ENCODE measurements at places on chromosomes 3 and 15. TPM values are rescaled to one million over a fixed set of nuclear protein-coding genes. Genes with fewer than 3 reads are reported as not detected.

DNA sequence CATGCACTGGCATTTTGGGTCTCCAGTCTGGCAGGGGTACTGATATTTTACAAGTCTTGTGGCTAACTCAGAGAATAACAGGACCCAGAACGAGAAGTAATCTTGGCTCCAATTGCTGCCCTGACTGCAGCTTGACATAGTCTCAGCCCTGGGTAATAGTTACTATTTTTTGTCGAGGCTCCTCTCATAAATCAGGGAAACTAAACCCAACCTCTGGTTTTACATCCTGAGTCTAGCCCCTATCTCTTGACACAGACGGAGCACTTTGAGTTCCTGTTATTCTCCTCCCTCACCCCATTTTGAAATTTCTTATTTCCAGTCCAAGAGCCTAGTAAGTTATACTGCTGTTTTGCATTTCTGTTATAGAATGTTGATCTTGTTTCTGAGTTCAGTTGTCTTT lies 276.1 kb upstream of the GOLIM4 start:
- no peak for DNase-seq

GRCh38 chr3:158106766-158107471 lies 699 bp upstream of the SHOX2 start:
- DNase-seq, result no peak

DNA sequence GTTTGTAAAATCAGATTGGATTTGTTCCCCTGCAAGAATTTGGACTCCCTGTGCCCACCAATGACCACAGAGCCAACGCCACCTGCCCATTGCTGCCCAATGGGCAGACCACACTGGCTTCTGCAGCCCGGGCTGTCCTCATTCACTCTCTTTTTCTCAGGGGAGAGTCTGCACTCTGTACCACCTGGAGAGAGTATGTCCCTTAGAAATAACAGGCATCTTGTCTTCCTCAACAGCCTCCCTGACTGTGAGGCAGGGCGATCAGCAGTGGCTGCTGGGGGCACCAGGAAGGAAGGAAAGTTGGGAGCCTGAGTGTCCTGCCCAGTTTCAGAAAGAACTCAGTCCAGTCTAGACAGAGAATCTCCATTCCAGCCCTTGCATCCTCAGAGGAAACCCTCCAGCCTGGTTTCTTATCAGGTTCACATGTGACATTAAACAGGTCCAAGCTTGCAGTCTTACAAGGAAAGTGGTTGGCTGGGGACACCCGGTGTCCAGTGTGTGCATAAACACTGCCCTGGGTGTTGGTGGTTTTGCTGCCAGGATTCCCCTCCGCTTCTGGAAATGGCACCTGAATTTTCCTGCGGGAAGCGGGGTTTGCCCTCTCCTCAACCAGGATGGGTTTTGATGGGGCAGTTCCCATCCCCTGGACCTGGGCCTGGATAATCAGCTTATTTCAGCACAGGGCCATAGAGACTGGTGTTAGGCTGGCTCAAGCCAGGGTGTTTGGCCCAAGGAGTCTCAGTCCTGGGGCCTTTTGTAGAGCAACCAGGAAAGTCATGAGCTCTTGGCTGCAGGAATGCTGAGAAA lies 37.2 kb downstream of the SSUH2 start:
- DNase-seq, result no peak

- DNase-seq, result no peak
Observed at GRCh38 chr3:156792114-156792513, 34.0 kb upstream of the LEKR1 start.

- DNase-seq, result no peak
Observed at GRCh38 chr15:99614749-99615288, 49.0 kb downstream of the MEF2A start.

The KBTBD8 gene
- 10.4 TPM for total RNA-seq

DNA sequence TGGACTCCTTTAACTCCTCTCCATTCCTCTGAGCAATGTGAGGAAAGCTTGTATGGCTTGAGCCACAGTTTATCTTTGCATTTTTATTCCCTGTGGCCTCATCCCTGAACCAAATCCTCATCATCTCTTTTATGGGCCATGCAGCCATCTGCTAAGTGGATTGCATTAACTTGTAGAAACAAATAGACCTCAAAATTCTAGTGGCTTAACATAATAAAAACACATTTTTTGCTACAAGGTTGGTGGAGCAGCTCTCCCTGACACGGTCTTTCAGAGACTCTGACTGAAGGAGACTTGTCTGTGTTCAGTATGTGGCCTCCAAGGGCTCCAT lies 135.3 kb downstream of the RPL22L1 start:
- no peak for DNase-seq

DNA sequence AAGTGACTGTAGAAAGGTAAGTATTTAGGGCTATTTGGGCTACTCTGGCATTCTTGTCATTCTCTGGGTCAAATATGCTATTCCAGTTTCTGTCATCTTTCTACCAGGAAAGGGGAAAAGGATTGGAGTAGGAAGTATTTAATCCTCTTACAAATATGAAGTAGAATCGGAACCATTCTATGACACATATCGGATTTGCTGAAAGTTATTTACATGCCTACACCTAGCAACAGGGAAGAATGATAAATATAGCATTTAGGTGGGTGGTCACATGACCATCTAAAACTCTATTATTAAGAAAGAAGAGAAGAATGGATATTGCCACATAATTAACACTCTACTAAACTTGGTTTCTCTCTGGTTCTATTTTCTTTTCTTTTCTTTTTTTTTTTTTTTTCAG lies 1353.1 kb downstream of the ZPLD1 start:
- no peak for DNase-seq

The ADAMTS17 gene
- 1.9 TPM for total RNA-seq

The CLSTN2 gene
- 0.07 TPM for total RNA-seq

The TMIE gene
- not detected for total RNA-seq

The POPDC2 gene
- 2.3 TPM for total RNA-seq

The TRPC1 gene
- 2.1 TPM for total RNA-seq

The CA12 gene
- total RNA-seq, result not detected

- DNase-seq, result peak; percentile 49
Observed at GRCh38 chr3:189355481-189356201, 183.9 kb downstream of the TPRG1 start.

- DNase-seq, result no peak
Observed at GRCh38 chr3:117355566-117355965, 646.0 kb downstream of the TUSC7 start.

The IL20RB gene
- 1.5 TPM for total RNA-seq

The THSD4 gene
- not detected for total RNA-seq

GRCh38 chr15:25739687-25740121 lies 123.4 kb downstream of the ATP10A start:
- DNase-seq, result peak; percentile 67

The XYLB gene
- 5.2 TPM for total RNA-seq

DNA sequence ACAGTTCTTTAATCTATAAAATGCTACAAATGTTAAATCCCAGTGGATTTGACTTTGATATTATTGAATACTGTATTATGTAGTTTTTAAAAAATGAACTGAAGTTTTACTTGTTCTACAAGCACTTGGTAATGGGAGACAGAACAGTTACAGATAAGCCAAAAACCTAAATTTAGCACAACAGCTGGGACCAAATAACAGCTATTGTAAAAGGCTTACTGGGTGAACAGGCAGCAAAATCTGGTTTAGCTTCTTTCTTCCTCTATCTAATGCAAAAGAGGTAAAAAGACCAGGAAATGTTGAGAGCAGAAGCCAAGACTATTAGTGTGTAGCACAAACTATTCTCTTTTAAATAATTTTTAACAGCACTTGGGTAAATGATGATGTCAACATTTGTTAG lies 1.6 kb upstream of the ATOSA start:
- no peak for DNase-seq

DNA sequence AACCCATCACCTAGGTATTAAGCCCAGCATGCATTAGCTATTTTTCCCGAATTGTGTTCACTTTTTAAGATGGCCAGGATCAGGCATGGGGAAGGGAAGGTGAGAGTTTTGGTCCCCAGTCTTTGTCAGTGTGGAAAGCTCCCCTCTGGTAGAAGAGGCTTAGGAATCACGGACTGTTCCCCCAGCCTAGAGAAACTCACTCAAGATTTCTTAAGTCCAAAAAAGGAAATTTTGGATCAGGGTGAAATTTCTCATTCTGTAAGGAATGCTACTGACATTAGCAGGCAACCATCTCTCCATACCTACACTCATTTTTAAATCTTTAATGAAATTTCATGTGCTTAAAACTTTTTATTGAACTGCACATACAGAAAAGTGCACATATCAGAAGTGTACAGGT lies 70.3 kb upstream of the GALNT15 start:
- DNase-seq, result no peak

GRCh38 chr15:67543348-67543718 lies 830 bp downstream of the MAP2K5 start:
- peak; percentile 41 for DNase-seq

- no peak for DNase-seq
Observed at GRCh38 chr3:71873093-71873611, 88.2 kb upstream of the PROK2 start.

The CXCR6 gene
- 109 TPM for total RNA-seq

The CDHR4 gene
- total RNA-seq, result not detected

The CHRNA7 gene
- total RNA-seq, result 0.55 TPM

DNA sequence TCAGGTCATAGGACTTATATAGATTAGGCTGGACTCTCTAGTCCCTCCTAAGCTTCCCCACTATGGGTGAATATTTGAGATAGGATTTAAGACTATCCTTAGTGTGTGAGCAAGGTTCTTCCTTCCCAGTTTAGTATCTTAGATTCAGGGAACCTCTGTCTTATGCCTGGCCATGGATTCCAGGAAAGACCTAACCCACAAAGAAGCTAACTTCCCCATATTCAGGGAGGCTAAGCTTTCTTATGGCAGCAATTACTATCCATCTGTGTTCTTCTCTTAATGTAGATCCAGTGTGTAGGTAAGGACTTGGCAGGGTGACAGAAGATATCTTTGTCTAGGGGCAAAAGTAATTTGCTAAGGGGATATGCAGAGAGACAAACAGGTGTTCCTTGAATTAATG lies 25.5 kb upstream of the PIK3R4 start:
- DNase-seq, result no peak

DNA sequence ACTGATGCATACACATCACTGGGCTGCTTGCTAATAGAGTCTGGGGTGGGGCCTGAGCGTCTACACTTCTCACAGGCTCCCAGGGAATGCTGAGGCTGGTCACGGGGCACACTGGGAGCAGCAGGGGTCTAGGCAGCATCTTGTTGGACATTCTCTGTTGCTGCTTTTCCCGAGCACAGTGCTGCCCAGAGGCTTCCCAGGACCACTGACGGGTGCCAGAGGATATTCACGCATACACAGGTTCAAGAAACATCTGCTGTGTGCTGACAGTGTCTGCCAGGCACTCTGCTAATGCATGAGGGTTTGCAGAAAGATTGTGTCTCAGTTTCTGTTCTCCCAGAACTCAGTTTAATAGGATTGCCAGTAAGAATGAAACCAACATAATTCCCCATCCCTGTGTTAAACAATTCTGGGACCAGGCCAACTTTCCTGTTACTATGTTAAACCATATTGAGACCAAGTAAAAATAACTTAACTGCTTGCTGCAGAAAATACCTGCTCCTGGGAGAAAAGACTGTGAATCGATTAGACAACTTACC lies 23.9 kb upstream of the BCL2L10 start:
- no peak for DNase-seq

DNA sequence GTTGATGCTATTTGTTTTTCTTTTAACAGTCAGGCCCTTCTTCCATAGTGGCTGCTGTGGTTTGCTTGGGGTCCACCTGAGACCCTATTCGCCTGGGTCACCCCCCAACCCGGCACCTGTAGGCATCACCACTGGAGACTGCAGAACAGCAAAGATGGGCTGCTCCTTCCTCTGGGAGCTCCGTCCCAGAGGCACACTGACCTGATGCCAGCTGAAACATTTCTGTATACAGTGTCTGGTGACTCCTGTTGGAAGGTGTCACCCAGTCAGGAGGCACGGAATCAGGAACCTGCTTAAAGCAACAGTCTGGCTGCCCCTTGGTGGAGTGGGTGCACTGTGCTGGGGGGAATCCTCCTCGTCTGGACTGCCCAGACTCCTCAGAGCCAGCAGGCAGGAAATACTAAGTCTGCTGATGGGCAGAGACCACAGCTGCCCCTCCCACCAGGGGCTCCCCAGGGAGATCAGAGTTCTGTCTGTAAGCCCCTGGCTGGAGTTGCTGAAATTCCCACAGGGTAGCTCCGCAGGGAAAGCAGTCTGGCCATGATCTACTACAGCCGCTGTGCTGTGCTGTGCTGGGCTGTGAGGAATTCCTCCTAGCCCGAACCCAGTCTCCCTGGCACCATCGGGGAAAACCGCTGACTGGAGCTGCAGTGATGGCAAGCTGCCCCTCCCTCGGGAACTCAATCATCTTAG lies 248.2 kb downstream of the TBC1D5 start:
- DNase-seq, result no peak

GRCh38 chr15:55564347-55565145 lies 23.6 kb downstream of the PYGO1 start:
- no peak for DNase-seq

DNA sequence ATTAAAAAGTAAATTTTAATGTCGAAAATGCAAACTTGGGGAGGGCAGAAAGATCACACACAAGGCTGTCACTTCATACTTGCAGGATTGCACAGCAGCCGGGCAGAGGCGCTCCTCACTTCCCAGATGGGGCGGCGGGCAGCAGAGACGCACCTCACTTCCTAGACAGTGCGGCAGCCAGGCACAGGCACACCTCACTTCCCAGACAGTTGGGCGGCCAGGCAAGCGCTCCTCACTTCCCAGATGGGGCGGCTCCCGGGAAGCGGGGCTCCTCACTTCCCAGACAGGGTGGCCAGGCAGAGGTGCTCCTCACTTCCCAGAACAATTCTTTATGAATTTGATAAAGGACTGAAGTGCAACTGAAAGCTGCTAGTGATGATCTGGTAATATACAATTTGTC lies 21.2 kb downstream of the RLBP1 start:
- no peak for DNase-seq

- DNase-seq, result no peak
Observed at GRCh38 chr15:74869372-74869725, 3.8 kb downstream of the SCAMP2 start.

DNA sequence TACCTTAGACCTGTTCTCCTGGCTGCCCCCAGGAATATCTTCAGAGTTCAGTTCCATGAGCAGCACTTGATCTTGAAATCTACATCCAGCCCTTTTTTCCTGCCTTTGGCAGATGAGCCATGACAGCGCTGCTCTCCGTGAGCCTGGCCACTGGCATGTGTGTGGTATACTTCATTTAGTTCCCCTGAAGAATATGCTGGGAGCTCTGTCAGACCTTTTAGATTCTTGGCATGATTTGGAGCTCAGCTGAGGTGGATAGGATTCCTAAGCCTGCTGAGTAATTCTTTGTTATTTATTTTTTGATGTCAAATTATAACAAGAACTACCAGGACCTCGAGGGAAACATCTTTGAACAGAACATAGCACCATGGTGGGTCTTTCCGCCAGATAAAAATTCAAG lies 121.7 kb downstream of the EDEM1 start:
- no peak for DNase-seq

- no peak for DNase-seq
Observed at GRCh38 chr3:57577801-57578200, 19.3 kb downstream of the ARF4 start.

GRCh38 chr15:69299451-69299886 lies 757 bp downstream of the PAQR5 start:
- DNase-seq, result no peak
